IMR-90 (cell line): ENCODE measurements at places on chromosomes 5 and 9. TPM values are rescaled to one million over a fixed set of nuclear protein-coding genes. Genes with fewer than 3 reads are reported as not detected.

DNA sequence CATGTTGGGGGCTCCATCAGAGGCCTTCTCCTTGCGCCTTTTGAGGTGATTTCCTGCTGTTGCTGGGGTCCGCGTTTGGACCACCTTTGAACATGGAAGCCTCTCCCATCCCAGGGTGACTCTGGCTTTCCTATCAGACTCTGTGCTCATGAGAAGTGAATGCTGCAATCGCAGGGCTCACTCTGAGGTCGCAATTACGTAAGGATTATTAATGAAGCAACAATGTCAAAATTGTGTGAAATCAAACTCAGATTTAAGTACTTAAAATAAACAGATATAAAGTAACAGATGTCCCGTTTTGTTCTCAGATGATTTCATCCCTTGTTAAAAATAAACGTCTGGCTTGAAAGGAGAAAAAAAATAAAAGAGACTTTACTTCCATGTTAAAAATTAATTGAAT, 634.2 kb downstream of the BNC2 start:
- H3K36me3 ChIP-seq: no peaks in the 10 kb centered on the region
- H3K4me1 ChIP-seq: peaks cover 12% of the 10 kb centered on the region
- peak; percentile 97 for DNase-seq
- peaks cover 3% of the 10 kb centered on the region; the same call in 1 of the 2 replicates for H3K27me3 ChIP-seq
- H3K27ac ChIP-seq: no peak overlapping the region

DNA sequence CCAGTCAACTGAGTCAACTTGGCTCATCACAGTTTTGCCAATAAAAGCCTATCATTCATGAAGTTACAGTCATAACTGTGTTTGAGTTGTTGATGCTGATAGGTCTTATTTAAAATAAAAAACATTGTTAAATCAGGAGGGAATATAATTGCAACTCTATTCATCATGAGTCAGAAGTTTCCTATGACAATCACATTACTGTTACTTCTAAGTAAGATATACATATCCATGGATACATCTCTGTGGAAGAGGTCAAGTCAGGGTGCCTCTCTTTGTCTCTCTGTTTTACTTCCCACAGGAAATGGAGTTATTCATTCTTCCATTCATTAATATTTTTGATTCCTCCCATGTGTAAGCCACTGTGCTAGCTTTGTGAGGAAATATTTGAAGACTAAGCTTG, 2015.4 kb upstream of the WWC1 start:
- no peak for DNase-seq
- no peak overlapping the region for H3K27ac ChIP-seq
- no peak overlapping the region for H3K4me3 ChIP-seq
- H3K4me1 ChIP-seq: no peaks in the 10 kb centered on the region
- H3K36me3 ChIP-seq: no peaks in the 10 kb centered on the region

- no peak for DNase-seq
- H3K4me1 ChIP-seq: no peaks in the 10 kb centered on the region
- no peak overlapping the region for H3K27ac ChIP-seq
- peaks cover 50% of the 10 kb centered on the region for H3K36me3 ChIP-seq
- H3K27me3 ChIP-seq: no peaks in the 10 kb centered on the region
- H3K4me3 ChIP-seq: no peak overlapping the region
Observed at GRCh38 chr5:53080271-53080670, 29.3 kb downstream of the MOCS2 start.

Gene SHC3
- total RNA-seq: 13.3 and 13.9 TPM in 2 replicates

Gene JAKMIP2
- under 0.01 TPM in 1 of 2 replicates, not detected in the other for total RNA-seq

Gene HTR4
- total RNA-seq: not detected in 2 replicates

Gene NEUROG1
- total RNA-seq: not detected in 2 replicates

Gene TICAM2
- total RNA-seq: 4.3 and 6.9 TPM in 2 replicates
